SJSA1 (cell line): ENCODE measurements at places on chromosomes 6 and 20. TPM values are rescaled to one million over a fixed set of nuclear protein-coding genes. Genes with fewer than 3 reads are reported as not detected.

FAM83C gene
- not detected in 2 replicates for total RNA-seq

SLC16A10 gene
- 0.06 TPM in 1 of 2 replicates, not detected in the other for total RNA-seq

AMD1 gene
- 79.6 and 100 TPM in 2 replicates for total RNA-seq

TGM2 gene
- total RNA-seq: 32.2 and 34.9 TPM in 2 replicates

CDH4 gene
- total RNA-seq: 0.13 TPM in 1 of 2 replicates, not detected in the other

HLA-DMA gene
- 0.24 TPM in 1 of 2 replicates, not detected in the other for total RNA-seq

CST2 gene
- total RNA-seq: not detected in 2 replicates

ABRACL gene
- total RNA-seq: 33.6 and 36.2 TPM in 2 replicates

COL9A3 gene
- not detected in 2 replicates for total RNA-seq

ADGRF4 gene
- total RNA-seq: not detected in 2 replicates

GRCh38 chr6:113690281-113691259, 166.6 kb upstream of the MARCKS start:
- peak; percentile 77 for DNase-seq

- no peak for DNase-seq
Measured at GRCh38 chr6:164855281-164855680, 454.1 kb downstream of the C6orf118 start.

- DNase-seq: no peak
Measured at GRCh38 chr20:40806929-40807820, 118.1 kb upstream of the MAFB start.

- DNase-seq: no peak
Measured at GRCh38 chr6:12457094-12457493, 166.9 kb downstream of the EDN1 start.

GRCh38 chr6:46103441-46104115, 26.2 kb upstream of the ENPP4 start:
- DNase-seq: no peak

DNA sequence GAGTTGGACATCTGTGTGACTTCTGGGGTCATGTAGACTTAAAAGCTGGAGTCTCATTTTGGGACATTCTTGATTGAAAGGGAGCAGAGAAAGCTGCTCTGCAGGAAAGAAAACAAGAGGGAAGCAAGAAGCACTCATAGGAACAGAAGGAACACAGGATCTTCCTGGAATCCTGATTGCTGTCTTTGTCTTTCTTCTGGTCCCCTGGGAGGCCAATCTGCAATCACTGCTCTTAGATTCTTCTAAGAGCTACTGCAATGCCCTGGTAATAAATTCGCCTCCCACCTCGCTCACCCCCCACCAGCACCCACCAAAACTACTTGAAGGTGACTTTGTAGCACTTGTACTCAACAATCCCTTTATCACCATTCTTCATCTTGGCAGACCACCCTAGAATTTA, 51.8 kb downstream of the SLC35B3 start:
- DNase-seq: no peak

DNA sequence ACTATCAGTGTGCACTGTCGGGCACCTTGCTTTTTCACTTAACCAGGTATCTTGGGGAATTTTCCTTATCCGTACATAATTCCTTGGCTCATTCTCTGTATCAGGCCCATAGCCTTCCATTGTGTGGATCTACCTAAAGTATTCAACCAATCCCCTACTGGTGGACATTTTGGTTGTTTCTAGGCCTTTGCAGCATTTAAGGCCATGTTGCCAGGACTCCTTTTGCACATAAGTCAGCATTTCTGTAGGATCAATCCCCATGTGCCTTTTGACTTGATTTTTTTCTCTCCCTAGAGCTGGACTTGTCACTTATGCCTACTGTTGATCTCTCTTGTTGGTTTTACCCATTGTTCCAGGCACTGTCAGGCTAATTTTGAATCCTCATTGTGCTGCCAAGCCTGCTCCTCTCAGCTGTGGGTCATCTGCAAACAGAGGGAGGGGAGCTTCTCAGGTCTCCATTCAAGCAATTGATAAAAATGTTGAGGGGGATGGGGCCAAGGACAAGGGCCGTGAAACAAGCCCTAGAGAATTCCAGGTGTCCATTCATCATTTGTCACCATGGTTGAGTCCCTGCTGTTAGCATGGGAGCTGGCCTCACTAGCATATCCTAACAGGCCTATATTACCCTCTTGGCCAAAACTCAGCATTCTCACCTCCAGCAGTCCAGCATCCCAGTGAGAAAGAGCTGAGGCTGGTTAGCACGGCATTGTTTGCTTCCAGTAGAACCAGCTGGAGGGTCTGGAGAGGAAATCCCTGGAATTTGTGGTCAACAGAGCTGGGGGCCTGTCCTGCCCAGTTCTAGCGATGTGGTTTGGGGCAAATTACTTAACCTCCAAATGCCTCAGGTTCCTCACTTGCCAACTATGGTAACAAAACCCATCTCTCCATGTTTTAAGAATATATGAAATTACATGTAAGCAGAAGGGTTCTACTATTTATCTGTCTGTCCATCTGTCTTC, 178.4 kb downstream of the MRPL14 start:
- DNase-seq: peak; percentile 65

GRCh38 chr20:63434599-63435378, 37.7 kb downstream of the KCNQ2 start:
- peak; percentile 31 for DNase-seq

DNA sequence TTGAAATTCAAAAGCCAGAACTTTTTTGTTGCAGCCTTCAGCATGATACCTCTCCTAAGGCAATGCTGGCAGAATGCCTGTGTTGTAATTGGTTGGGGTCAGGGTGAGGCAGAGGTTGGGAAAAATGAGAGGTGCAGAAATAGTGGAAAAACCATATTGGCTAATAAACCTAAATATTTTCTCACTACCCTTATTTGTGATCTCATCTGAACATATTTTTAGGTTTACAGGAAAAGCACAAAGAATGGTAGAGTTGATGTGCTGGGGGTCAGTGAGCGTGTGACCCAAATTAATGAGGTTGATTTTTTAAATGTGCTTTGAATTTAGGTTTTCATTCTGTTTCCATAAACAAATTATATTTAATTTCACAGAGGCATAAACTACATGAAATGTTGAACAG, 437.3 kb downstream of the HDGFL1 start:
- no peak for DNase-seq

DNA sequence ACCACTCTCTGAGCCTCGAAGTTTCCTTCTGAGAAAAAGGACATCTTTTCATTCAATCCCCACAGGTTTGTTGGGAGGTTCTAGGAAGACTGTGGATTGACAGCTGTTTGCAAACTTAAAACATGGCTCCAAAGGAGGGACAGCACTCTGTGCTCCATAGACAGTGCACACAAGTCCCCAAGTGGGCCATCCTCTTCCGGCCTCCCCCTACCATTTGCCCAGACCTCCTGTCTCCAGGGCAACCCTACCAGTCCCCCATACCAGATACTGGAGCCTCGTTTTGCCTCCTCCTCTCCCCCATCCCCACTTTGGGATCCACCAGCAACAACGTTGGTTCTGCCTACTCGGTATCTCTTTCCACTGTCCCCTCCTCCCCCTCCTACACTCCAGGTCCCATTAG, 8.5 kb upstream of the DLGAP4 start:
- no peak for DNase-seq

GRCh38 chr20:49318091-49318429, 40.2 kb upstream of the ZNFX1 start:
- no peak for DNase-seq

GRCh38 chr20:47850146-47850545, 64.9 kb upstream of the SULF2 start:
- DNase-seq: no peak

DNA sequence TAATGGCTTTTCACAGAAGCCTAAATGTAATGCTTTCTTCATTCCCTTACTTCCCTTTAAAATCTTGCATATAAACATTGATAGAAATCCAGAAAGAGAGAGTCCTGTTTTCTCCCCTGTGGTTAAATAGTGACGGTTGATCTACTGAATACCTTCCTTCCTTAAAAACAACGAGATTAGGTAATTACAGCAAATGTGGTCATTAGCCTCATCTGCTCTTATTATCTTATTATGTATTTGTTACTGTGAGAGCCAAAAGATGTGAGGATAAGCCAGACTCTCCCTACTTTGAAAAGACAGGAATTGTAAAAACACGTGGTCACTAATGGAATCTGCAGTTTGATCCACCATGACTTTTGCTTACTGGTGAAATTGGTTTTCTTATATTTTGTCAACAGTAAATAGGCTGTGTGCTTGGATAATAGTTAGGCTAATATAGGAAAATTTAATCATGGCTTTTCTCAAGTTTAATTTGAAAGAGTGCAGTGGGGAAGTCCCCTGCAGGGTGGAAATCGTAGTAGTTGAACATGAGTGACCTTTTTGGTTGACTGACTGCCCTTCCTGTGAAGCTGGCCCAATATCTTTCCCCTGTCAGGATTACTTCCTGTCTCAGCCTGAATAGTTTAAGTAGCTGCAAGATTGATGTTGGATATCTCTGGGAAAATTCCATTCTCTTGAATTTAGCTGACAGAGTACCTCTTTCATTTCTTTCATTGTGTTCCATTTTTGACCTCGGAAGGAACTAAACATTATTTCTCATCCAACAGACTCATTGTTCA, 62.8 kb downstream of the JARID2 start:
- DNase-seq: no peak

DNA sequence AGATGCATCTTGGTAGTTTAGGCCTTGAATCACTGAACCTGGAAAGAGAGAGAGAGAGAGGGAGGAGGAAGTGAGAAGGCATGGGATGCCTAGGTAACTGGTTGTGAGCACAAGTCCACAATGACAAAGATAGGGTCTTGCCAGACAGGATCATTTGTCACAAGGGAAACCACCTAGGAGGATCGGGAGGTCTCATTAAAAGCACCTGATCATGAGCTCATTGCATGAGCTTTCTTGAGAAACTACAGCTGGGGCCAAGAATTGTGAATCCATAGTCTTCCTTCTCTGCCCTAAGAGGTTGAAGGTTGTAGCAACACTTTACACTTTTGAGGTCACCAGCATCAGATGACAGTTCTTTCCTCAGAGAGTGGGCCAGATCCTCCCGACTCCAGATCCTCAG, 195.7 kb downstream of the CD83 start:
- no peak for DNase-seq

GRCh38 chr6:169070506-169071176, 183.0 kb downstream of the THBS2 start:
- peak; percentile 97 for DNase-seq
